ENCODE measurements at places on chromosomes 5 and 9. TPM values are rescaled to one million over a fixed set of nuclear protein-coding genes. Genes with fewer than 3 reads are reported as not detected.
A peak's percentile ranks its signal among the peaks of the same experiment; 100 is the strongest.

Gene SKP1
- 344 TPM for total RNA-seq

Gene FAM193B
- total RNA-seq: 126 TPM

Gene DMRT3
- total RNA-seq: 2.5 TPM

Gene CTSV
- 8.9 TPM for total RNA-seq

Gene TNPO1
- 135 TPM for total RNA-seq

Gene LCN2
- total RNA-seq: not detected

Gene ZFP62
- 48.9 TPM for total RNA-seq

Gene SMIM3
- 45.4 TPM for total RNA-seq

Gene NR5A1
- total RNA-seq: 0.25 TPM

Gene PCYOX1L
- 23.2 TPM for total RNA-seq

Gene SV2C
- 0.18 TPM for total RNA-seq

Gene SLC6A19
- total RNA-seq: not detected

Gene QRFP
- not detected for total RNA-seq

Gene CKMT2
- total RNA-seq: 2.3 TPM

DNA sequence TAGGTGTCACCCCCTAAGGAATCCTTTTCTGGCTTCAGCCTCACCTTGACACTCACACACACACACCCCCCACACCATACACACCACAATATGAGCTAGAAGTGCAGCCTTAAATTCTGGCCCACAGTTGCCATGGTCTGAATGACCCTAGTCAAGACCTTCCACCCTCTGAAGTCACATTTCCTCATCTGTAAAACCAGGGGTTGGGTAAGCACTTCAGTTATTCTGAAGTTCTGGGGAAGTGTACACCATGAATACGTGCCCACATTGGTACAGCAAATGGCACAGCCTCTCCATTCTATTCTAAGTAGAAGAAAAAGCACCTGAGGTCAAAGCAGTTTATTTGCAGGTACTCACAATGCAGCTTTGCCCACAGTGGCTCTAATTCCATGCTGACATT, 372.8 kb upstream of the KLF4 start:
- DNase-seq: no peak

GRCh38 chr9:1490341-1491232, 440.4 kb downstream of the DMRT2 start:
- DNase-seq: no peak

GRCh38 chr9:21611891-21612290, 129.8 kb upstream of the IFNE start:
- no peak for DNase-seq

DNA sequence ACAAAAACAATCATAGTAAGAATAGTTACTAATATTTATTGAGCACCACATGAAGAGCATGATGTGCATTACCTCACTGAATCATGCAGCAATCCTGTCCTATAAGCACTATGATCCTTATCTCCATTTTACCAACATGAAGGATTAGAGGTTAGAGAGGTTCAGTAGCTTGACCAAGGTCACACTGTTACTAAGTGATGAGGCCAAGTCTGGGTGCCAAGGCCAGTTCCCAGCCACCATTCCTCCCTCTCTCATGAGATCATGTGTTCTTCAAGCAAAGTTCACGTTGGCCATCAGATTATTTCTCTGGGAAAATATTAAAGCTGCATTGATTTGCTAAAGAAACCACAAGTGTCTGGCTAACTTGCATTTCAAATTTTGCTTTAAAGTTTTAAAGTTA, 31.0 kb downstream of the PDE8B start:
- no peak for DNase-seq

DNA sequence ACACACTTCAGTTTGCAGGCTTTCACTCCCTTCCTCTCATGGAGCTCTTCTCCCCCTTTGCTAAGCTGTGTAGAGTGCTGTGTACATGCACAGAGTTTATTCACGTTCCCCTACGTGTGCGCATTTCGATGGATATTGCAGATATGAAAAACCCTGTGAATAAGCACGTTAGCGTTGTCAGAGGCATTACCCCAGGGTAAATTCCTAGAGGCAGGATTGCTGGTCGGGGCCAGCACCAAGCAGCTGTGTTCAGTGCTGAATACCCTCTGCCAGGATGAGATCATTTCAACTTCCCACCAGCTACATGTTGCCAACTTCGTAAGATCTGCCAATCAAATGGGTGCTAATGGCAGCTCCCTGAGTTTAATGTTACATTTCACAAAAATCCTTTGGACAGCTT, 172.3 kb upstream of the PPP1R26 start:
- no peak for DNase-seq

- DNase-seq: no peak
Observed at GRCh38 chr9:79660615-79661014, 88.8 kb downstream of the TLE4 start.

GRCh38 chr5:88391991-88392390, 123.3 kb upstream of the TMEM161B start:
- DNase-seq: no peak

- no peak for DNase-seq
Observed at GRCh38 chr5:37495668-37496347, 116.7 kb downstream of the WDR70 start.

DNA sequence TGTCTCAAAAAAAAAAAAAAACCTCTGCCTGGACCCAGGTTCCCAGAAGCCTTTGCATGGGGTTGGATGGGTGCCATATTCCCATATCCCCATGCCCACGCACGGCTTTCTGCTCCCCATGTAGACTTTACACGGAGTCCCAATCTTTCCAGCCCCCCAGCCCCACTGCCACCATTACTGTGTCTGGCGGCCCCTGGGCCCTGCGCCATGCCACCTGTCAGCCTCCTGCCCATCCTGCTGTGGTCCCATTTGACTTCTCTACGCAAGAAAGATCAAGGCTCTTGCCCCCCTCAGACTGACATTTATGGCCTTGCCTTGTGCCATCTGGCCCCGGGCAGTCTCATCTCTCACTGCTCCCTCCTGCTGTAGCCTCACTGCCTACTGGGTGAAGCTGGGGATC, 6.5 kb upstream of the AK1 start:
- DNase-seq: no peak

DNA sequence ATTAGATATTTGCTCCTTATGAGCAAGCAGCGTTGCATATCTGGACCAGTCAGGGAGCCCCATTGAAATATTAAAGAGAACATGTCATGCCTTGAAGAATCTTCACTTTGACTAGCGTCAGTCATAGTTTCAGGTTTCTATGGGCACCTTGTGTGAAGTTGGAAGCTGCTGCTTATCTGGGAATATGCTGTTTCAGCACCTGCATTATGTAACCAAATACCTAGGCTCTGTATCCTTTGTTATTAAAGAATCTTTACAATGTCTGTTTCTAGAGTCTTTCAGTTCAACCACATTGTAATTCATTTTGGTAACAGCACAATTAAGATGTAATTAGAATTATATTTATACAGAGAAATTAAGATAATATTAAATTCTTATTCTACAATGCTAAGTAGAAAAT, 818.8 kb upstream of the TYRP1 start:
- no peak for DNase-seq

DNA sequence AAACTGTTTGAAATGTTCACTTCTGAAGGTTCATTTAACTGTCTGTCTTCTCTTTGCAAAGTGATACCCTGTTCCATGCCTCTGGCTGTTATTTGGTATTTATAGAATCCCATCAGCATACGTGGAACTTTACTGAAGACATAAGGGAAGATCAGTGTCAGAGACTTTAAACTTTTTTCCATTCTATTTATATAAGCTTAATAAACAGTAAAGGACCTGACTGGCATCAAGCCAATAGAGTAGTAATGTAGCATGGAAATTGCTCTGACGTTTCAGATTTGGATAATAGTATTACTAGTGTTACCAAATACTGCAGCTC, 94.9 kb upstream of the MINAR2 start:
- no peak for DNase-seq

DNA sequence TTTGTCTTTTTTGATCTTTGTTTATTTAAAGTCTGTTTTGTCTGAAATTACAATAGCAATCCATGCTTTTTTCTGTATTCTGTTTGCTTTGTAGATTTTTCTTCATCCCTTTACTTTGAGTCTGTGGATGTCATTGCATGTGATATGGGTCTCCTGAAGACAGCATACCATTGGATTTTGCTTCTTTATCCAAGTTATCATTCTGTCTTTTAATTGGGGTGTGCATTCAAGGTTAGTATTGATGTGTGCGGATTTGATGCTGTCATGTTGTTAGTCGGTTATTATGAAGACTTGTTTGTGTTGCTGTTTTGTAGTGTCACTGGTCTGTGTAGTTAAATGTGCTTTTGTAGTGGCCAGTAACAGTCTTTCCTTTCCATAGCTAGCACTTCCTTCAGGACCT, 23.0 kb downstream of the POLK start:
- no peak for DNase-seq

DNA sequence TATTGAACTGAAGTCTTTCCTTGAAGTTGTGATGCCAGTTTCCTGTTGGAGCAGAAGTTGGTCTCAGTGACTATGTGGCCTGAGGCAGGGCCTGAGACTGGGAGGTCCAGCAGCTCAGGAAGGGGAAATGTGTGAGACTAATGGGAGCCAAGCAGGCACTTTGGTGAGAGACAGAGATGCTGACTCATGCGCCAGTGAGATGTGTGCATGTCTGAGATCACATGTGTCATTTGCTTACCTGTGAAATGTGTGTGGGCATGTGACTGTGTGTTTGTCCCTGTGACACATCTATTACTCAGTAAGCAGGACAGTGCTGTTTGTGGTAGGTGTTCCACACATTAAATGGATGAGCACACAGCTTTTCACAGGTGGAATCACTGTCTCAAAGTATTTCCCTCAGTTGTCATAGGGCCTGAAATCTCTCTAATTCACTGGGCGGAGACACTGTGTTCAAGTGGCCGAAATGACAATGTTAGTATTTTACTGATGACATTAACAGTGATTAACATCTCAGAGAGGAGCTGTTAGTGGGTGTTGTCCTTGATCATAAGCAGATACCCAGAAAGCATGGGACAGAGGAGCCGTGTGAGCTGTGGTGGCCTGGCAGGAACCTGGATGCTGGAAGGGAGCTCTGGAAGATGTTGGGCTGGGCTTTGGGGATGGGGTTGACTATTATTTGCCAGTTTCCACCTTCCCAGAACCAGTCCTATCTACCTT, 7.4 kb downstream of the NPR2 start:
- DNase-seq: no peak

DNA sequence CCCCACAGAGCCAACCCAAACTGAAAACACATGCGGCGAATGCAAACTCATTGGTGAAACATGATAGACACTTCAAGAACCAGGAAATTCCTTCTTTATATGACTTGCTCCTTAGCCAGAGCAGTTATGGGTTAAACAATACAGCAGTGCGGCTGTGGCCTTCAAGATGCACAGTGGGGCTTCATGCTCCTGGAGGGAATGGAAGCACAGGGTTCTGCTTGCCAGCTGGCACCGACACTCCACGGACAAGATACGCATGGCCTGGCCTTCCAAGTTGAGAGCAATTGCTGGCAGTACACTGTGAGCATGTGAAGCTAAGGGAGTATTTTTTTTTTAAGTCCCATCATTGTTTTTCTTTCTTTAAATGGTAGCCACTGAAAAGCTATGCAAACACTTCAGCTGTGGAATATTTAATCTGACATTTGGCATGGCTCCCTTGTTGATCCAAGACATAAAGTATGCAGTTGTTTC, 451.6 kb upstream of the CD180 start:
- no peak for DNase-seq

- no peak for DNase-seq
Observed at GRCh38 chr9:14245901-14246525, 67.9 kb downstream of the NFIB start.

DNA sequence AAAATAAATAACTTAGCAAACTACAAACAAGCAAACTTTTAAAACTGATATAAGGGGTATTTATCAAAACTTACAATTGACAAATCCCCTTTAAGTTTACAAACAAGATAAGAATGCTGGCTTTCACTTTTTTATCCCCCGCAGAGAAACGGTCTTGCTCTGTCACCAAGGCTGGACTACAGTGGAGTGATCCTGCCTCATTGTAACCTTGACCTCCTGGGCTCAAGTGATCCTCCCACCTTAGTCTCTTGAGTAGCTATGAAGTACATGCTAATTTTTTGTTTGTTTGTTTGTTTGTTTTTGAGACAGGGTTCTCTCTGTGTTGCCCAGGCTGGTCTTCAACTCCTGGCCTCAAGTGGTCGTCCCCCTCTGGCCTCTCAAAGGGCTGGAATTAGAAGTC, 9.0 kb upstream of the NIPSNAP3A start:
- no peak for DNase-seq

DNA sequence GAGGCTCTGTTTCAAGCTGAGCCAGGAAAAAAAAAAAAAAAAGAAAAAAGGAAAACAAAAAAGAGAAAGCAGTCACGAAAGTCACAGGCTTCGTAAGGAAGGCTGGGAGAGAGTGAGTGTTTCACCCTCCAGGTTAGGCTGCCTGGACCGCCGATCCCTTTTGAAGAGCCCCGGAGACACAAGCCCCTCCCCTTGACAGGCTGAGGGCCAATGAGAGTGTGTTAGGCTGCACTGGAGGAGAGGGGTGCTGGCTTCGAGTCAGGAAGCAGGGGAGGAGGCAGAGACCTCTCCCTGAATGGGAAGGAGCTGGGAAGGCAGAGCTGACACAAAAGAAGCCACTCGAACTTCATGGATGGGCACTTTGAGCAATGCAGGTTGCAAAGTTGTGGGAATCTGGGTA, at the start of gene NMUR2:
NMUR2 (minus strand) TSS at position 135 of the 400 bp plus-strand sequence. CDS start 166 bp downstream, outside the sequence.
- DNase-seq: peak; percentile 23

DNA sequence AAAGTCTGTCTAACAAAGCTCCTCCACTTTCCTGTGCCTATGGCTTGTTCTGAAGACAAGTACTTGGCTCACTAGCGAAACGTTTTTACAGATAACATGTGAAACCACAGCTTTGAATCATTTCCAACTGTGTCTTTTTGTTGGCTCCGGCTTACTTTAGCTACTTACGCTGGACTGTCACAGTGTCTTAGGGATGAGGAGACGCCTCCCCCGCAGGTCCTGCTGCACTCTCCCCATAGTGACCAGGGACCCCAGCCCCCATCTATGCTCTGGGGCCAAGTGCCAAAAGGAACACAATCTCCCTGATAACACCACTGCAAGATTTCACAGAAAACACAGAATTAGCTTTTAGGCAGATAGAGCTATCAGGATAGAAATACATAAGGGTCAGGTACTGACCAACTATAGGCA, 219.1 kb downstream of the ADAMTS6 start:
- DNase-seq: no peak

DNA sequence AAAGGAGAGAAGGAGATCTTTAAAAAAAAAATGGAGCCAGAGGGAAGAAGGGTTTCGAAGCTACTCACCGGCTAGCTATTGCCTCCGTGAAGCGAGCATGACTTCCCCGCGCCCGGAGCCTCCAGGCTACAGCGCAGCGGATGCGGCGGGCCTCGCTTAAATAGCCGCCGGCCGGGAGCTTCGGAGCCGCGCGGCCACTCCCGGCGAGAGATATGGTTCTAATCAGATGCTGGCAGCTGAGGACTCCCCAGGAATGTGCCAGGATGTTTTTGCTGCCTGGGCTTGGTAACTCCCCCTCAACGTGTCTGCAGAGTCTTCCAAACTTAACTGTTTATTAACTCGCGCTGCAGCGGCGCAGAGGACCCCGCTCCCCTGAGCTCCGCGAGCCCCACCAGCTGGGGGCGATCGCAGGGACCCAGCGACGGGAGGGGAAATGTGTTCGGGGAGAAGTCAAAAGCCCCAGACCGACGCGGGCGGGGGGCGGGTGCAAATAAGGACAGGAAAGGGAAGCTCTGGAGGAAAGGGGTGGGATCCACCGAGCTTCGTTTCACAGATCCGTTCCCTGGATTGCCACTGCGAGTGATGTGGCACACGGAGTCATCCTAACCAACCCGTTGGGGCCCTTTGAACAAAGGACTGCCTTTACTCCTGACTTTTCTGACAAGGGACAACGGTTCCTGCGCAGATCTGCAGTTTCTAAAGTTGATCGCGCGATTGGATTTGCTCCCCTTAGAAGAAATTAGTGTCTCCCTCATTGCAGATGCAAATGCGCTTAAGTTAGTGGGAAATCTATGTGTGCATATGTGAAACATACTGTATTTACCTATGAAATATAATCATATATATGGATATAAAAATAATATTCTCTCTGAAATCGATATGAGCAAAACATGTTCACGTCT, at the start of gene DAB2:
DAB2 (minus strand) TSS at position 245 of the 902 bp plus-strand sequence. CDS start 30,660 bp downstream, outside the sequence.
- DNase-seq: peak; percentile 64

Data from mesothelial cell of epicardium (in vitro differentiated cells).